Activated gamma-delta T cell treated with Interleukin-2 at 50 U/mL for 16 hours (primary cell): ENCODE measurements at places on chromosomes 1 and 21.

DNA sequence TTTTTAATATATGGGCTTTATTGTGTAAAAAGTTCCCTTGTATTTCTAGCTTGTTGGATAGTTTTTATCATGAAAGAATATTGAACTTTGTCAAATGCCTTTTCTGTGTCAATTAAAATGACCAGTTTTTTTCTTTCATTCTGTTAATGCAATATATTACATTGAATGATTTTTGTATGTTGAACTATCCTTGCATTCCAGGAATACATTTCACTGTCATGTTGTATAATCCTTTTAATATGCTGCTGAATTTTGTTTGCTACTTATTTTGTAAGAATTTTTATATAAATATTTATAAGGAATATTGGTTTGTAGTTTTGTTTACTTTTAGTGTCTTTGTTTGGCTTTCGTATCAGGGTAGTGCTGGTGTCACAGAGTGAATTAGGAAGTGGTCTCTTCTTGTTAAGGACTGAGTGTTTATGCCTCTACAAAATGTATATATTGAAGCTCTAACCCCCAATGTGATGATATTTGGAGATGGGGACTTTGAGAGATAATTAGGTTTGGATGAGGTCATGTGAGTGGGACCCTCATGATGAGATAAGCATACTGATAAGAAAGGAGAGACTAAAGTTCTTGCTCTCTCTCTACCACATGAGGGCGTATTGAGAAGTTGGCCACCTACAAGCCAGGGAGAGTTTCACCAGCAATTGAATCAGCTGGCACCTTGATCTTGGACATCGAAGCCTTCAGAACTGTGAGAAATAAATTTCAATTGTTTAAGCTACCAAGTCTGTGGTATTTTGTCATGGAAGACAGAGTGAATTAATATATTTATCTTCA, 12.0 kb upstream of the SLAMF6 start:
- no peak for DNase-seq

DNA sequence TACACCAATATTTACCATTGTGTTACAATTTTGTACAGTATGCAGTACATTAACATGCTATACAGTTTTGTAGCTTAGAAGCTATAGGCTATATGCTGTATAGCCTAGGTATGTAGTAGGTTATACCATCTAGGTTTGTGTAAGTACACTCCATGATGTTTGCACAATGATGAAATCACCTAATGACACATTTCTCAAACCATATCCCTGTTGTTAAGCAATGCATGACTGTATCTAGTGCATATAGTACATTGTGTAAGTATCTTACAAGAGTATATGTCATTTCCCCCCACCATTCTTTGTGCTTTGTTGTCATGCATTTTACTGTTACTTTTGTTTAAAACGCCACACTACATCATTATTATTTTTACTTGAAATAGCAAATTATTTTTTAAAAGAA, 65.7 kb upstream of the RNF11 start:
- no peak for DNase-seq

DNA sequence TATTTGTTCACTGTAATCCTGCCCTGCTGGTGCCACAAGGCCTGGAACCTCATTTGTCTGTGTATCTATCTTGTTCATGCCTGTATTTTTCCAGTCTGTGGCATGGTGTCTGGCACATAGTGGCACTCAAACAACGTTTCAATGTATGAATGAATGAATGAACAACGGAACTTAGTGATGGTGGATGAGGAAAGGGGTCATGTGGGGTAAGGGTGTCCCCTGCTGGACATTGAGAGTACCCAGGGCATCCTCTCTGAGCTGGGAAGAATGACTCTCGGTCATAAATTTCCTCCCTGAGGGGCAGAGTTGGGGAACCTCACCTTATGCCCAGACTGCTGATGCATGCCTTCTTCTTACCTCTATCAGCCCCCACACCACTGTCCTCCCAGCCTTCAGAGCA, 18.9 kb upstream of the ZNF683 start:
- peak; percentile 54 for DNase-seq

DNA sequence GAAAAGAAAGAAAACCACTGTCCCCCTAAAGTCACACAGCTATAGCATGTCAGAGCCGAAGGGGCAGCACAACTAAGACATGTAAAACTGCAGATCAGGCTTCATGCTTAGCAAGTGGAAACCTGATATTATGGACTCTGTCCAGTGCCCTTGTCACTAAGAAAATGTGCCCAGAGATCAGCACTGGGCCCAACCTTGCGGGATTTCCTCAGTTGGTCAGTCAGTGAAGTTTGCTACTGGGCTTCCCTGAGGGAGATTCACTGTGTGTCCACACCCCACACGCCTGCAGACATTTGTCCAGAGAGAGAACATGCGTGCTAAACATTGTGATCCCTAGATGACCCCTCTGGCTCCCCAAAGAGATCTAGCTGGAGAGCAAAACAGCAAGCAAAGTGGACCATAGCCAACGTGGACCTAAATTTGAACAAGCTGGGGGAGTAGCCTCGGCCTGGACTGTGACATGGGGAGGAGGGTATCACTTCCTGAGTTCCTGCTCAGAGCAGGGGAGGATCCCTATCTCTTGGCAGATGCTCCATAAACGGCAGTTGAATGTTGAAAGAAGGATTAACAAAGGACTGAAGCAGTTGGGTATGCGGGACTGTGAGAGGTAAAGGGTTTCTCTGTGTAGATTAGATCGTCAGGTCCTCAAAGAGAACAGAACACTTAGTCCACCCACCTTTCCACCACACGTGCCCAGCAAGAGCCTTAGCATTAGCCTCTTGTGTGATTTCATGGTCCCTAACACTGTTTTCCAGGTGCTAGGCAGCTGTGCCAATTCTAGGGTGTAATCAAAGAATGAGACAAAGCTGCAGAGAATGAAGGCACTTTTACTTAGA, 53.6 kb downstream of the GLUL start:
- no peak for DNase-seq

DNA sequence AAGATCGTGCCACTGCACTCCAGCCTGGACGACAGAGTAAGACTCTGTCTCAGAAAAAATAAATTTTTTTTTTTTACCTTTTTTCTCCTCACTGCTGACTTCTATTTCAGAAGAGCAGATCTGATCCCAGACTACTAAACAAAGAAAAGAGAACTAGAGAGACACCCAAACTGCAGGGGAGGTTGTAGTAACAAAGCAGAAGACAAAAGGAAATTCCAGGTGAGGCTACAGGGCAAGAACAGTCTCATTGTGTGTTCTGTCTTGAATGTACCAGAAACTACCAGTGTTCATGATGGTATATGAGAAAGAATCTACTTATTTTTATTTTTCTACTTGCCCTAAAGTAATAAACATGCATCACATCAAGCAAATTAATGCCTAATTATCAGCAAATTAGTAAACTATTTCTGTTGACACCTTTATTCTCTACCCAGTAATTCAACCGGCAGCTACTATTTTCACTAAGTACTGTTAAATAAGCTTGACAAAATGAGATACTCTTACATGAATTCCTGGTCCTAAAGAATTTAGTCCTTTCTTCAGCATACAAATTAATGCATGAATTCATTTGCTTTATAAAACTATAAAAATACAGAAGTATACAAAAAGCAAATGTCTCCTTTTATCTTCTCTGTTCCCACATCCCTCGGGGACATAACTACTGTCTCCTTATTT, 40.6 kb downstream of the ARID4B start:
- no peak for DNase-seq

GRCh38 chr21:26539566-26539965, 33.5 kb downstream of the CYYR1 start:
- no peak for DNase-seq

DNA sequence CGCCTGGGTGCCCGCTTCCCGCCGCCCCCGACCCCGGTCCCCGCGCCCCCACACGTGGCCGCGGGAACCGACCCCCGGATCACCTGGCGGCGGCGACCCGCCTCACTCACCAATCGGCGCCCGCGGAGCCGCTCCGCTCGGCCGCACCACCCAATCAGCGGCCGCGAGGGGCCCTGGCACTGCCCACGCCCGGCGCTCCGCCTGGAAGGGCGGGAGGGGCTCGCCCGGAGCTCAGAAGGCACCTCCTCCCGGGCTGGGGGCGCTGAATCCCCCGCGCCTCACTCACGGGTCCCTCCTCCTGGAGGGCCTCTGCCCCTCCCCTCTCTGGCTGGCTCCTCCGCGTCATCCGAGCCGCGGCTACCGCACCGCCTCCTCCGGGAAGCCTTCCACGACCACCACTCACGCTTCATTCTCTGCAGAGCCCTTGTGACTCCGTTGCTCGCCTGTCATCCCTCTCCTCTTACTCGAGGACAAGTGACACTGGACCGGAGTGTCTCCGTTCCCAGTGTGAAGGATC, 374 bp downstream of the SH2D5 start:
- peak; percentile 41 for DNase-seq

GRCh38 chr1:223088713-223089240, 54.3 kb downstream of the TLR5 start:
- DNase-seq = no peak

DNA sequence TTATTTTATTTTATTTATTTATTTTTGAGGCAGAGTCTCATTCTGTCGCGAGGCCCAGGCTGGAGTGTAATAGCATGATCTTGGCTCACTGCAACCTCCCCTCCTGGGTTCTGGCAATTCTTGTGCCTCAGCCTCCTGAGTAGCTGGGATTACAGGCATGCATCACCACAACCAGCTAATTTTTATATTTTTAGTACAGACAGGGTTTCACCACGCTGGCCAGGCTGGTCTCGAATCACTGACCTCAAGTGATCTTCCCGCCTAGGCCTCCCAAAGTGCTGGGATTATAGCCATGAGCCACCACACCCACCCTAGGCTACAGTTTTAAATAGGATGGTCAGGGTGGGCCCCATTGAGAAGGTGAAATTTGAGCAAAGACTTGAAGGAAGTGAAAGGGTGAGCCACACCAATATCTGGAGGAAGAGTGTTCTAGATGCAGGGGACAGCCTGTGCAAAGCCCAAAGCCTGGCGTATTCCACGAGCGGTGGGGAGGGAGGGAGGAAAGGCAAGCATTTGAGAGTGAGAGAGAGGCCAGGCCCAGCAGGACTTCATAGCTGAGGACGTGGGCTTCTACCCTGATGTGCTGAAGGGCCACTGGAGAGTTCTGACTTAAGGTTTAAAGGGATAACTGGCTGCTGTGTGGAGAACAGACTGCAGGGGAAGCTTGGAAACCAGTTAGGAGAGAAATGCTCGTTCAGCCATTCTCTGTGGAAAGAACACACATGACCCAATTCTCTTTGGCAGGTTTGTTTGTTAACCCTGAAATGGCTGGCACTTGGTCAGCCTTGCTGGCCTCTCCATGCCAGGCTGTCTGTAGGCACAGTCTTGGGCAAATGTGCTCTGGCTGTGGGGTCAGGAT, 62.6 kb upstream of the FAM20B start:
- no peak for DNase-seq

GRCh38 chr1:18528616-18529015, 47.9 kb downstream of the KLHDC7A start:
- DNase-seq = no peak

DNA sequence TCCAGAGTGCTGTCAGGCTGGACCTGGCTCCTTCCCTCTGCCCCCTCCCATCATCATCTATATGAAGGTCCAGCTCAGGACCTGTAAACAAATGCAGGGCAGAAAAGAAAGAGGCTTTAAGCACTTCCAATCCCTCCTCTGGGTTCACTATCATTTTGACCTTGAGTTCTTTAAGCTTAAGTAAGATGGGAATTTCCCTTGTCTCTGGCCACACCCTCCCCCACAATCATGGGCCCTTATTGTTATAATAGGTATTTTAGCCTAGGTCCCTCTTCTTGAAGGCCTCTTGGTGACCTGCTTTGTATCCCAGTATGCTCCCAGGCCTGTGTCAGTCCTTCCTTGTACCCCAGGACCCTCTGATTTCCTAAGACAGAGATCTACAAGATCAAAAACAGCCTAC, 45.1 kb upstream of the EPS15 start:
- no peak for DNase-seq

DNA sequence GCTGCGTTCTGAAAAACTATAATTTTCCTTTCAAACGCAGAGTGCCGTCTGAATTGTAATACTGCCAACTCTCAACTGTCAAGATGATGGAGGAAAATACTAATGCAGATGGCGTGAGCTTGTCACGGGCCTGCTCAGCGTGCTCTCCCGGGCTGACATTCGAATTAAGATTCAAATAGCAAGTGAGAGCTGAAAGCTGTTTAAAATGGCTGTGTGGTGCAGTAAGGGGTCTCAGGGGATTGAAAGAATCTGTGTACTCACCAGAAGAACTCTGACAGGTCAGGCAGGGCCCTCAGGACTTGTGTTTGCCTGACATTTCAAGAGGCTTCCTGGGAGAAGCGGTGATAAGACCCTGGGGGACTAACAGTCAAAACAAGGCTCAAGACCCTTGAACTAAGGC, 33.1 kb downstream of the ZMYND12 start:
- no peak for DNase-seq

GRCh38 chr1:247218121-247218651, 37.7 kb upstream of the VN1R5 start:
- DNase-seq = no peak

GRCh38 chr1:147246910-147247655, 4.6 kb downstream of the CHD1L start:
- no peak for DNase-seq

GRCh38 chr1:157117527-157118057, 18.0 kb upstream of the ETV3L start:
- no peak for DNase-seq

DNA sequence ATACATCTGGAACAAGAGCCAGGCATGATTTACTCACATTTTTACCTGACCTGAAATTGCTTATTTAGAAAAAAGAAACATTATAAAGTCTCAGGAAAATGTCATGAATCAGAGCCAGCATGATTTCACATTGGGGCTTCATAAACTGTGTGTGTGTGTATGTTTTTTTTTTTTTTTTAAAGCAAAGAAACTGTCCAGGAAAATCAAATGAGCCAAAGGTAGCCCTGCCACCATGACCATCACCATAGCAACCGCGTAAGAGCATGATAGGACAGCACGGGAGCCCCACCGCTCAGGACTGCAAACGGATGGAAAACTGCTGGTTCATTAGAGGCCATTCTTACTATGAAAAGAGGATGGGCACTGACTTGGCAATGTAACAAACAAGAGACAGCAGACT, 139.2 kb downstream of the NTMT2 start:
- no peak for DNase-seq

- DNase-seq = no peak
These were observed 806.4 kb downstream of the USP25 start for GRCh38 chr21:16536140-16536539.

- DNase-seq = no peak
These were observed 18.4 kb downstream of the ERI3 start for GRCh38 chr1:44336668-44337067.

- DNase-seq = no peak
These were observed 20.9 kb downstream of the UQCRHL start for GRCh38 chr1:15786581-15786980.

GRCh38 chr1:247373721-247374141, 42.1 kb upstream of the ZNF496 start:
- DNase-seq = peak; percentile 56

GRCh38 chr1:110424699-110425611, 17.5 kb upstream of the LAMTOR5 start:
- DNase-seq = no peak

- no peak for DNase-seq
These were observed 58.0 kb upstream of the FAM3B start for GRCh38 chr21:41258617-41259016.

DNA sequence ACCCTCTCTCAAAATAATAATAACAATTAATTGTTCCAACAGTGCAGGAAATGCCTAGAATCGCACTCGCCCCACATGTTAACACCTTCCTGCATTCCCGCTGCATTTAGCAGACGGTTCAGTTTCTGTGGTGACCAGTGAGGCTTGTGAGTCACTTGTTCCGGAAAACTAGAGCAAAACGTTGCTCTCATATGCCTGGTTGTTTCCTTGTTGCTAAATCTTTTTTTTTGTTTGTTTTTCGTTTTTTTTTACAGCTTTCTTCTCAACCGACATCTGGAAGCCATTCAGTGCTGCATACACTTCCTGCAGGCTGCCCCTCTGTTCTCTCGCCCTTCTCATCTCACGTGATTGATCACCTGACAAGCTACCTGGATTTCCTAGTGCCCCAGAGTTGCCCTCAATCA, 56.9 kb upstream of the TMPRSS2 start:
- DNase-seq = no peak
